Fibroblast of lung (primary cell): ENCODE measurements at places on chromosomes 6 and 20. TPM values are rescaled to one million over a fixed set of nuclear protein-coding genes. Genes with fewer than 3 reads are reported as not detected.

The SLCO4A1 gene
- 0.26 and 0.50 TPM in 2 replicates for total RNA-seq

The SNRPB gene
- 78.9 and 82.7 TPM in 2 replicates for total RNA-seq

The CDH22 gene
- total RNA-seq = not detected in 2 replicates

- peak; percentile 70 for DNase-seq
Measured at GRCh38 chr6:19715167-19715551, 122.0 kb upstream of the ID4 start.

DNA sequence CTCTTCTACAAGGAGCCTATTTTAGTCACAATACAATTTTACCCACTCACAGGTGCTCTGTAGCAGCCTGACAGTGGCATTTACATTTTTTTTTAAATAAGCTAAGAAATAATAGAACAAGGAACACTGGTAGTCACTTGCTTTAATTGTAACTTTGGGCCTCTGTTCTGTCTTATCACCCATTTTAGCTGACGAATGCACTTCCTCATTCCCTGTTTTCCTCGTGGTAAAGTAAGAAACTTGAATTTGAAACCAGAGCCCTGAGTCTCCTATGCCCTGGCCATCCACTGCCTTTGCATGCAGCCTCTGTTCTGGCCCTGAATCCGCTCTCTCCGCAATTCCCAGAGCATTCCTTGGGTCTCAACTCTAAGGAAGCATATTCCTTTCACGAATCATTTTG is 550.6 kb downstream of the PTPRT start:
- DNase-seq = no peak

DNA sequence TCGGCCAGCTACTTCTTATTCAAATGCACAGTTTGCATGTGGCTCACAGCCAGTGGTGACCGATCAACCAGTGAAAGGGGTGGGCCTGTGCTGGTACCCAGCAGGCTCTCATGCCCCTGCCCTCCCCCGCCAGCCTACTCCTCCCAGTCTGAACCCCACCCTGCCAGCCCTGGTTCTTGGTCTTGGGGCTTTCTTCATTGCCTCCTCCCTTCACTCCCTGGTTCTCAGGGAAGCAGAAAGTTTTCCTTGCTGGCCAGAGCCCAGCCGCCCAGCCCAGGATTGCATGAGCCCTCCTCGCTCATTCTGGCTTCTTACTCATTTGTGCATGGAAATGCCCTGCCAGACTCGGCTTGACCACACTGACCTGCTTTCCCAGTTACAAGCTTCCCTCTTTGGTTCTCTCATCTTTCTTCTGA is 40.8 kb downstream of the KCNK17 start:
- no peak for DNase-seq

DNA sequence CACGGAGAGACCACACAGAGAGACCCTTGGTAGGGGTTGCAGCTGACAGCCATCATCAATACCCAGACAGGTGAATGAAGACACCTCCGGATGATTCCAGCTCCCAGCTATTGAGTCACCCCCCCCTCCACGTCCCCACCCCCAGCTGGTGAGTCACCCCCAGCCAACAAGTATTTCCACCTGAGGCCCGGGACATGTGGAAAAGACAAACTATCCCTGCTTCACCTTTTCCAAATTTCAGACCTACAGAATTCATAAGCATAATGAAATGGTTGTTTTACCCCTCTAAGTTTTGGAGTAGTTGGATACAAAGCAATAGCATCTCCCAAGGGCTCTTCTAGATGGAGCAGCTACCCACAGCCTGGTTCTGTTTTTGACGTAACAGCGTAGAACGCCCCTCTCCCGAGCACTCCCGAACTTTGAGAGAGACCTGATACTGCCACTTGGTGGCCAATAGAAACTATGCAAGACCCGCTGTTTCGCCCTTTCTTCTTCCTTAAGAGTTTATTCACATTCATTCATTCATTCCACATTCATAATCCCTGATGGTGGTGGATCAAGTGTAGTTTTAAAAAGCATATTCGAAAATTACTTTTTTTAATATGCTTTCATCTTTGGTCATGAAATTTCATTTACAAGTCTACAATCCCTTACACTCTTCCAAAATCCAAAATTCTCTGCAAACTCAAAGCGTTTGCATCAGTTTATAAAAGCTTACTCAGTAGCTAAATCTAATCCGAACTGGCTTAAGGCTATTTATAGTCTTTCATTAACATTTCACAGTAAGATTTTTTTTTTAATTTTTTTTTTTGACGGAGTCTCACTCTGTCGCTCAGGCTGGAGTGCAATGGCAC is 15.1 kb upstream of the PPP1R16B start:
- peak; percentile 48 for DNase-seq

- DNase-seq = peak; percentile 42
Measured at GRCh38 chr6:142946924-142947713, 2.1 kb upstream of the HIVEP2 start.

GRCh38 chr6:64280569-64280968 is 645.0 kb downstream of the PHF3 start:
- peak; percentile 3 for DNase-seq
